ENCODE measurements at places on chromosomes 13 and 19.

DNA sequence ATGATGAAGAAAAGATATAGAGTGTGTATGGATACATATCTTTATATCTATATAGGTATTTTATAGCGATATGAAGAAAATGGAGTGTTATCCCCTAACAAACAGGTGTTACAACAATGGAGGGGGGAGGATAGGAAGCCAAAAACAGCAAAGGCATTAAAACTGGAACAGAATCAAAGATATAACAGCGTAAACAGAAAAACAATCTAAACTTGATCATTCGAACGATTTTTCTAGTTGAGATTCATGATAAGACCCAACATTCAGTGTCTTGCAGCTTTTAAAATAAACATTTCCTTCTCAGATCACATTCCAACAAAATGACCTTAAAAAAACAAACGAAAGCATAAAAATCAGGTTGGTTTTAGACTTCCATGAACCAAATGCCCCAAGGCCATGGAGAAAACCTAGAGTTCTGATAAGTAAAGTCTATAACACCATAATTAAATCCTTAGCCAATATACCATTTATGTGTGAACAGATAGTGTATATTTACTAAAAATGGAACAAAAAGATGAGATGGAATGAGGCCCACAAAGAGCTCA lies 55.7 kb downstream of the CAB39L start:
- no peak for DNase-seq

DNA sequence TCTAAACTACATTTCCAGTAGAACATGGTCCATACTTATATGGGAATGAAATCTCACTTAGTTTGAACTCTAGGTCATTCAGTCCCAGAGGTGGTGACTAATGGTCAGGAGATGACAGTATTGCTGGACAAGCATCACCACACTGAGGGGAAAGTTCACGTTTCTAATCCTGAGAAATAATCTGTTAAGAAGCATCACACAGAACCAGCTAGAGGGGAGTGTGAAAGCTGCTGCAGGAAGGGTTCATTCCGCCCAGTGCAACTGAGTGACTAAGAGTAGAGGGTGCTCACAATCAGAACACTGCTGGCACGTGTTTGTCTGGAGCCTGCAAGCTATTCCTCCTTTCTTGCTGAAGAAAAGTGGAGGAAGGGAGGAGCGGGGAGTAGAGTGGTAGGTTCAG lies 2.7 kb downstream of the COL4A1 start:
- no peak for DNase-seq

- DNase-seq = no peak
Observed at GRCh38 chr13:41802684-41803444, 158.0 kb downstream of the VWA8 start.

DNA sequence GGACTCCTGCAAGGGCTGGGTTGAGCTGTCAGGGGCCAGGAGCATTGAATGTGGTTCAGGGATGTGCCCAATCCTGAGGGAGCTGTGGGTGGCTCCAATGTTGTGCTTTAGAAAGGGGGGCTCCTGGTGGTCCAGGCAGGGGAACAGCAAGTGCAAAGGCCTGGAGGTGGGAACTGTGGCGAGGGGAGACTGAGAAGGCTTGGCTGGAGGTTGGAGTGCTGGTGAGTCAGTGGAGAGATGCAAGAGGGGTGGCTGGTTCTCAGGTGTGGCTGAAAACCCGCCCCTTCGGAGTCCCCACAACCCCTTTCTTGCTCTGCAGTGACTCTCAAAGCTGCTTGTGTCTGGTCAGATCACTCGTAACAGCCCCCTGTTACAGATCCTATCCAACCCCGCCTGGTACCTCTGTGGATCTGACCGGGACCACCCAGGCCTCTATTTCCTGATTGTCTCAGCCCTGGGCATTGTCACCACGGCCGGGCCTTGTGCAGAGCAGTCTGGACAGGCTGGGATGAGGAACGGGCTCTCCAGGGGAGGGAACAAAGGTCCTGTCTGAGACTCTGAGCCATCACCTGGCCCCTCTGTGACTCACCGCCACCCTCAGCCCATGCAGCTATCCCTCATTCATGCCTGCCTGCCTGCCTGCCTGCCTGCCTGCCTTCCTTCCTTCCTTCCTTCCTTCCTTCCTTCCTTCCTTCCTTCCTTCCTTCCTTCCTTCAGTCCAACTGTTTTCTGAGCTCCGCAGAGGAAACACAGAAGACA lies 1.4 kb upstream of the KCNN1 start:
- no peak for DNase-seq

- no peak for DNase-seq
Observed at GRCh38 chr13:43776501-43777079, 10.2 kb downstream of the ENOX1 start.

DNA sequence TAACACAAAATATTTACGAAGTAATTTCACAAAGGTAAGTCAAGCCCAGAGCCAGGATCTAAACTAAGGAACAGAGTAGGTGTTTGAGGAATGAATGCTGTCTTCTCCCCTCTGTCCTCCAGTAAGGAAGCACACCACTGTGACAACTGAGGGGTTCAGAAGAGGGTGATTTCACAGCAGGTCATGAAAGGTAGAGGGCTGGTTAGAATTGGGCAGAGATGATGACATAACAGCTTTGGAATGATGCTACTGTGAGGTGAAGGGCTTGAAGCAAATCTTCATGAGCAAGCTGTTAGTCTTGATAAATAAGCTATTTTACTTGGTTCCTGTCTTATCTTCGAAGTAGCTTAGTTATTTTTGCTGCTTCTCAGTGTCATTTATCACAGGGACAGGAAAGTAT lies 498.6 kb downstream of the FGF9 start:
- DNase-seq = no peak

- no peak for DNase-seq
Observed at GRCh38 chr13:87398047-87398446, 273.1 kb upstream of the SLITRK5 start.

DNA sequence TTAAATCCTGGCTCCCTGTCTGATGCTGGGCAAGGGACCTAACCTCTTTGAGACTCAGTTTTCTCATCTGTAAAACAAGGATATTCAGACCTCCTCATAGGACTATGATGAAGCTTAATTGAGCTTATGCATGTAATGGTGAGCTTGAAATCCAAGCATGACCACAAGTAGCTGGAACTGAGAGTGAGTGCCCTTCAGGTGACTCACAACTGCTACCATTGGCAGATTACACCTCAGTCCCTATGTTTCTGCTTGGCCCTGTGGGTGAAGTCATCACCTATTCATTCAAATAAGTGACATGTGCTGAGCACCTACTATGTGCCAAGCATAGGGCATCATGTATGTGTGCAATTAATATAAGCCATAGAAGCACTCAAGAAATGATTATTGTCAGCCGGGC lies 25.7 kb downstream of the NOVA2 start:
- DNase-seq = no peak

- DNase-seq = no peak
Observed at GRCh38 chr19:57434386-57435061, 601 bp upstream of the ZNF749 start.

- DNase-seq = no peak
Observed at GRCh38 chr19:35375505-35376307, 4.8 kb downstream of the GPR42 start.

- DNase-seq = no peak
Observed at GRCh38 chr13:113195360-113195759, 13.1 kb downstream of the PCID2 start.

GRCh38 chr13:22076658-22077057 lies 405.8 kb downstream of the FGF9 start:
- no peak for DNase-seq

DNA sequence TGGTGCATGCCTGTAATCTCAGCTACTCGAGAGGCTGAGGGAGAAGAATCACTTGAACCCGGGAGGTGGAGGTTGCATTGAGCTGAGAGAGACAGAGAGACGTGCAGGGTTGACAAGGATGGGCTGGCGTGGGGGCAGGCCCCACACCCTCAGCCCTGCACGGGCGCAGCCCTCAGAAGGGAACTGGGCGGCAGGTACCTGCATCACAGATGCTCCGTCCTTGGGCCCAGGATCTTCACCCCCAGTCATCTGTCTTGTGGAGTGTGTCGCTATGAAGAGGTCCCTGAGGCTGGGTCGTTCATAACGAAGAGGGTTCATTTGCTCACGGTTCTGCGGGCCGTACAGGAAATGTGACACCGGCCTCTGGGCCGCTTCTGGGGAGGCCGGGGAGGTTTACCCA lies 20.3 kb downstream of the C2CD4C start:
- no peak for DNase-seq

GRCh38 chr19:19451429-19452242 lies 46.2 kb downstream of the GATAD2A start:
- DNase-seq = no peak
